ENCODE measurements at places on chromosomes 1 and 21. TPM values are rescaled to one million over a fixed set of nuclear protein-coding genes. Genes with fewer than 3 reads are reported as not detected.

The PLXNA2 gene
- 40.8 TPM for total RNA-seq

The FASLG gene
- not detected for total RNA-seq

The S100A10 gene
- 126 TPM for total RNA-seq

GRCh38 chr1:69911301-69911801, 294.0 kb downstream of the LRRC40 start:
- DNase-seq = no peak

- DNase-seq = peak; percentile 63
Observed at GRCh38 chr21:36504067-36505058, 24.4 kb upstream of the CLDN14 start.

- DNase-seq = no peak
Observed at GRCh38 chr1:184163674-184164465, 112.3 kb downstream of the TSEN15 start.

DNA sequence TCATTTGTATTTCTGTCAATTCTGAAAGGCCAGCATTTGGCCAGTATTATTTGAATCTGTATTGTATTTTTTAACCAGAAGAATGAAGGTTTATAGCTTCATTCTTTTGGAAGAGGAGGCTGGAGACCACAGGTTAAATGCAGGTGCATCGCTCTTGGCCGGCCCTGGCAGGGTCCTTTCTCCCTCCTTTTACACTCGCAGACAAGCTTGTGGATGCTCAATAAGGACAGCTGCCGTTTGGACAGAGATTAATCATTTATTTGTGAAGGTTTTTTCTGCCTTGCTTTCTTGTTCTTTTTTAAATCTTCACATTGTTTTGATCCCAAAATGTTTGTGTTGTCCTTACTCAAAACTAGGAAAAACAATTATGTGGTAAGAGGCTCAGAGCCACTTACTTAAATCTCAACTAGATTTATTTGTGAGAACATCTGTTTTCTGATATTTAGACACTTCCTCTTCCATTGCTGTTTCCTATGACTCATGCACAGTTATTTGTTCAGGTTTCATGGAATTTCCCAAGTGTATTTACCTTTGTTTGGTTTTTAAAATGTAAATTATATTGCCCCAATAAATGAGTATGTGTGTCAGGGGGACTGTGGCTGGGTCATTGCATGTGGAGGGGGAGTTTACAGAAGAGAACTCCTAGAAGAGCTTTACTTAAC, 46.7 kb upstream of the LAMC2 start:
- peak; percentile 94 for DNase-seq
